ENCODE measurements at places on chromosomes 7 and 10.

GRCh38 chr7:31074120-31074383, 21.9 kb downstream of the ADCYAP1R1 start:
- DNase-seq, result no peak

DNA sequence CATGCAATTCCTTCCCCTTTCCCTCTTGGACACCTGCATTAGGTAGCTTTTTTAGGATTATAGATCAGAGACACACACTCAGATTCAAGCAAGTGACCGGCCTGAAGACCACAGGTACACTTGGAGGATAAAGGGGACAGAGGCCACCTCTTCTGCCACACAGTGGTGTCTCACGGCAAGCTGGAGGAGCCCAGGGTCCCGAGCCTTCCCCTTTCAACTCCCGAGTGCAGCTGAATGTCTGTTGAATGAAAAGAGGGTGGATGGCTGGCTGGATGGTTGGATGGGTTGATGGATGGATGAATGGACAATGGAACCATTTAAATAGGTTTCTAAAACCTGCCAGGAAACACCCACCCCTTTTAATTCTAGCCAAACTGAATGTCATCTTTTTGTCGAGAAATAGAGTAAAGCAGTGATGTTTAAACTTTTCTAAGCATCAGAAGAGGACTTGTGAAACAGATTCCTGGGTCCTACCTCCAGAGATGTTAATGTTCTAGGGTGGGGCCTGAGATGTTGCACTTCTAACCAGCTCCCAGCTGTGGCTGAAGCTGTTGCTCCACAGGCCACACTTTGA, 49.2 kb upstream of the ZMIZ1 start:
- DNase-seq, result no peak

- DNase-seq, result no peak
Observed at GRCh38 chr7:5689118-5689517, 92.3 kb downstream of the RNF216 start.

- no peak for DNase-seq
Observed at GRCh38 chr7:121515229-121515628, 119.1 kb upstream of the FAM3C start.

- peak; percentile 82 for DNase-seq
Observed at GRCh38 chr10:128268015-128268722, 141.9 kb upstream of the MKI67 start.

GRCh38 chr7:50376056-50376820, 71.7 kb downstream of the IKZF1 start:
- DNase-seq, result no peak

GRCh38 chr7:67662804-67663203, 666.2 kb downstream of the TYW1 start:
- DNase-seq, result no peak

- no peak for DNase-seq
Observed at GRCh38 chr10:106313041-106313440, 851.5 kb downstream of the SORCS1 start.

- DNase-seq, result no peak
Observed at GRCh38 chr10:35367107-35367859, 31.0 kb downstream of the CCNY start.

GRCh38 chr7:144629598-144629997, 206.3 kb downstream of the TPK1 start:
- DNase-seq, result no peak

DNA sequence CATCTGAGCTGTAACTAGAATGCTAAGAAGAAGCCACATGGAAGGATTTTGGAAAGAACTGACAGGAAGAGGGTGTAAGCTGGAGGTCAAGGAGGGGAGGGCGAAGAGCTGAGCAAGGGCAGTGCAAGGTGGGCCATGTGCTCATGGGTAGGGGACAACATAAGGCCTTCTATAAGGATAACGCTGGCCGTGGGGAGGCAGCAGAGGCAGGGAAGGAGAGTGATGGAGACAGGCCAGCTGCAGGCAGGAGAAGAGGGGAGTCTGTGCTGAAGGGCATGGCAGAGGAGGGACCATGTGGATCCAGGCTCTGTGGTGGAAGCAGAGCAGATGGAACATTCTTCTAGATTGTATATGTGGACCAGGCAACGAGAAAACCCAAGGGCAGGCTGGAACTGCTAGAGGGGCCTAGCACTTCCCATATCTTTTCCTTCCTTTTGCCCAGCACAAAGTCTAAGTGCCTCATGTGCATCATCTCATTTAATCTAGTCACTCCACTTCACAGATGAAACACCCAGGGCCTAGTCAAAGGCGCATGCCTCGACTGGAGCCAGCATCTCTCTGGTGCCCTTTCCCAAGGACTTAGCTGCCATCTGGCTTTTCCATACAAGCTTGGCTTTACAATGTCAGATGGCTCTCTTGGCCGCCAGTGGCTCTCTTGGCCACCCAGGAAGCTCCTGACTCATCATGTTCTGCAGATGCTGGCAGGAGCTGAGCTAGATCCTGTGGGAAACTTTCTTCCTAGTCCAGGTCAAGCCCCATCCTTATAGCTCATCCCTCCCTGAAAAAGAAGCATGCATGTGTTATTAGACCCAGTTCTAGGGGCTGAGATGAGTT, 6.6 kb downstream of the LRRC18 start:
- DNase-seq, result no peak

- DNase-seq, result peak; percentile 24
Observed at GRCh38 chr7:28458732-28459131, 46.4 kb downstream of the CREB5 start.

DNA sequence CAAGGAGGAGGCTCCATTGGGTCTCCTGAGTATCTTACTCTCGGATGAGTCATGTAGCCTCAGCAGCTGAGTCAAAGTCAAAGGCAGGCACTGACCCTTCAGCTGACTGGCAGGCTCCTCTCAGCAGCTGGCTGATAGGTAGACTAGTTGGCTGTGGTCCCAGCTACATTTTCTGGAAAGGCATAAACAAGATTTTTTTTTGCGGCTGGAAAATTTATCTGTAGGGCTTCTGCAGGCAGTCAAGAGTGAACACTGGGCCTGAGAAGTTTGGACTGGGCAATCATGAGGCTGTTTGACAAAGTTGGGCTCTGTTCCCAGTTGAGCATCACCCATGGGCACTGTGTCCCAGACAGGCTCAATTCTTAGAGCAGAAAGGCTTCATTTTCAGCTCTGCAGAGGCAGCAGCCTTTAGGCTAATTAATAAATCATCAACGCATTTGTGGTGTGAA, 796.2 kb downstream of the CCSER2 start:
- DNase-seq, result no peak

DNA sequence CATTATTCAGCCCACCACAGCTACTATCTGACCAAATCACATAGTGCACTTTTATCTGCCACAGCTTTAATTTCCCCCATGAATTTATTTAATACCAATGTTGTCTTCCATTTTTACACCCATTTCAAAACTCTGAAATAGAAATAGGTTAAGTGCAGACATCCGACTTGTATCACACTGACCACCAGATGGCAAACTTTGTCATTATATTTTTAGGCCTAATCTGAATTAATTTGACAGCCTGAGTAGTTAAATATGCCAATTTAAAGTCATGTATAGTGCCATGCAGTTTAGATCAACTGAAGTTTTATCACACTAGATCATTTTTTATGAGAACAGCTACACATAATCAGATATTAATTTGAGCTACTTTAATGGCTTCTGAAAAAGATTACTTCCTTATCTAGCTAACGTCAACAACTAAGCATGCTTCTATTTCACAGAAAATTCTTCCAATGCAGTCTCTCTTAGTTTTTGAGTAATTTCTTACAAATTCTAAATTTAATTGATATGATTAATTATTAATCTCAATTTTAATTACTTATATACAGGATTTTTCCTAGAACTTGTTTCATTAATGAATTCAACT, 566.4 kb downstream of the GFRA1 start:
- DNase-seq, result peak; percentile 38

- no peak for DNase-seq
Observed at GRCh38 chr7:44173911-44174693, 15.1 kb downstream of the GCK start.

GRCh38 chr7:93941945-93942344, 20.4 kb downstream of the GNG11 start:
- no peak for DNase-seq

DNA sequence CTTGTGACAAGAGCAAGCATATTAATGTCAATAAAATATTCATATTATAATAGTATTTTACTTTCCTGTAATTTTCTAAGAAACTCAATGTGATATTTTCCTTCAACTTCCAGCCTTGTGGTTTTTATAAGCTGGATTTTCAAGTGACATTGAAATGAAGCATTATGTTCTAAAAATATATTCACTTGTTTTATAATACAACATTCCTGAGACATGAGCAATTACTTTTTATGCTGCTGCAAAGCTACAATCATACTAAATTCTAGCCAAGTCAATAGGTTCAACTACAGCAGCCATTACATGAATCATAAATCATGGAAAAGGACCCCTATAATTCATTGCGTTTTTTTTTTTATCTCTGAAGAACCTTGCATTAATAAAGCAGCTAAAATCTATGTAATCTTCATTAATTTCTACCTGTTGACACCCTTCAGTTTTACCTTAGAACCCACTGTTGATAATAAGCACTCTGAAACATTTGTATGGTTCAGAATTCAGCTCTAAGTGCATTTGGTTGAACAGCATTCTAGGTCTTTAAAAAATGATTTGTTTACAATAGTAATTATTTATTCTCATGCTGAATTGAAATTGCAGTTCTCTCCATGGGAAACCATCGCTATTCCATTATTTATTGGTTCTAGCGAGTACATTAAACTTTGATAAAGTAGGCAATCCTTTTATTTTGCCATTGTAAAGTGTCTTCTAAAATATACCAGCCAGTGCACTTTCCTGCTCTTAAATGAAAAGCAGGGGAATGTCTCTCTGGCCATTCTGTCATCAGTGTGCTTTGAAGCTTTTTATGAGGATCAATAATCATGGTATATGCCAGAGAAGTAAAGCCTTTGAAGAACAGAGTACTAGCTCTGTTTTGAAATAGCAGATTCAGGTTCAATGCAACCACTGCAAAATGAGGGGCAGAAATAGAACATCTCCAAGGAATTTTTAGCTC, 132.6 kb downstream of the GNAT3 start:
- peak; percentile 28 for DNase-seq

DNA sequence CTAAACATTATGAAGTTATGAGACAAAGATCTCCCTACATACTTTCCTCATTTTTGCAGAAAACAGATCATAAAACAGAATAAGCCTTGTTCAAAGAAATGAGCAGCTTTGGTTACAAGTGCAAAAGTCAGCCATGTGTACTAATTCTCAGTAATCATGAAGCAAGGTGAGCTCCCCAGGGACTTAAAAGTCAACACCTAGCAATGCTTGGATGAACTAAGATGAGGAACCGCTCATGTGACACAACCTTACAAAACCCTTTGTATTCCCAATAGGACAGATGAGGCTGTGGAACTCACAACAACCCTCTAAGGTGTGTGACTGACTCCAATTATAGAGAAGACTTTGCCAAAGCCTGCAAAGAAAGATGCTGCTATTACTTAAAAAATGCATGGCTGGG, 154.5 kb downstream of the SLC25A13 start:
- DNase-seq, result no peak

DNA sequence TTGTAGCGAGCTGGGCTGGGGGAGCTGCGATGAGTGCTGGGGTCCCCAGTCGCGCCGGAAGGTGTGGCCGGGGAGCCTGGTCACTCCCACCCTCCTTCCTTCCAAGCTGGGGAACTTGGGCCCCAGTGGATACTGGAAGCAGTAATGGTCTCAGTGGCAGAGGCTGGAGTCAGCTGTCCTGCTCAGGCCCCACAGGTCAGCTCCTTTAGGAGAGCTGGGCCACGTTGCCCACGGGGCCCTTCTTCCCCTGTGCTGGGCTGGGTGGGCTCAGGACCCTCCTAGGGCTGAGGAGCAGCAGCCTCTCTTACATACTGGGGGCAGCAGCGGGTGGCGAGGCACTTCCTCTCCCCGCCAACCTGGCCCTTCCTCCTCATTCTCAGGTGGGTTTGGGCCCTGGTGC, 200.6 kb upstream of the MKI67 start:
- no peak for DNase-seq

Data from stomach (tissue), 19 donors.